AG08396 (cell line): ENCODE measurements at places on chromosomes 4 and X.

GRCh38 chr4:3486541-3487540, 23.7 kb downstream of the DOK7 start:
- DNase-seq, result no peak

GRCh38 chrX:49991758-49992157, 69.4 kb downstream of the CLCN5 start:
- DNase-seq, result no peak

- no peak for DNase-seq
Measured at GRCh38 chr4:41044165-41044564, 170.2 kb downstream of the APBB2 start.

- no peak for DNase-seq
Measured at GRCh38 chr4:64340218-64341110, 68.8 kb downstream of the TECRL start.

- DNase-seq, result peak; percentile 55
Measured at GRCh38 chr4:151418385-151418784, 9.4 kb downstream of the FHIP1A start.

- no peak for DNase-seq
Measured at GRCh38 chr4:60216752-60217151, 983.4 kb upstream of the ADGRL3 start.

- no peak for DNase-seq
Measured at GRCh38 chr4:10168151-10168550, 51.6 kb upstream of the WDR1 start.

DNA sequence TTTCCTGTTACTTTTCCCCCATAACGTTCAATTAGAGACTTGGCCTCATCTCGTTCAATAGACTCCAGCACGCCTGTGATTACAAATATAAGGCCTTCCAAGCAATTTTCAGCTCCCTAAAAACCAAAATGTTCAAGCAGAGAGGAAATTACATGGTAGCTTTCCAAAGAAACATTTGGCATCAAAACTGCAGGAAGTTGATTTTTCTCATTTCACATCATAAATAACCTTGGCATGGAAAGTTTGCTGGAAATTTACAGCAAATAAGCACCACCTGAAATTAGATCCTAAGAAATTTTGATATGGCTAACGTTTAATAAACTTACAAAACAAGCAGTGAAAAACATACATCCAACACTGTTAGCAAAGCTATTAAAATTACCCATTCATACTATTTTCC, 53.3 kb downstream of the RFC1 start:
- no peak for DNase-seq

DNA sequence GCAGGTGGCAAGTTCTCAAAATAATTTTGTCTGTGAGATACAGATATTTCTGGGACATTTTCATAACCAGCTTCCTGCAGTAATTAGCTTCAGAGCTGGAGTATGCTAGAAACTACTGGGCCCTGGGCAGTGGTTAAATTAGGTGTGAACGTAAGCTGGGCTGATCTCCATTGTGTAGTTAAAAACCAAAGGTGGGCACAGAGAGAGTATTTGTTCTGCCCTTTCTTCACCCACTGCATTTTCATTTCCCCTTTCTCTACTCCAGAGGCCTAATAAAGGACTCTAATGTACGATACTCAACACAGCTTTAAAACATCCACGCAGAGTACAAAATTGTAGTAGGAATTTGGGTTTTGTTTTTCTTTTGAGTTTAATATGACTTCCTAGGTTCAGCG, 252.7 kb downstream of the SPRY1 start:
- no peak for DNase-seq

- DNase-seq, result no peak
Measured at GRCh38 chr4:1784395-1784788, 8.7 kb upstream of the FGFR3 start.

- no peak for DNase-seq
Measured at GRCh38 chrX:13489454-13489853, 79.9 kb upstream of the EGFL6 start.

- no peak for DNase-seq
Measured at GRCh38 chrX:87236830-87237440, 280.7 kb upstream of the KLHL4 start.

GRCh38 chr4:31613946-31614623, 893.9 kb downstream of the PCDH7 start:
- no peak for DNase-seq

DNA sequence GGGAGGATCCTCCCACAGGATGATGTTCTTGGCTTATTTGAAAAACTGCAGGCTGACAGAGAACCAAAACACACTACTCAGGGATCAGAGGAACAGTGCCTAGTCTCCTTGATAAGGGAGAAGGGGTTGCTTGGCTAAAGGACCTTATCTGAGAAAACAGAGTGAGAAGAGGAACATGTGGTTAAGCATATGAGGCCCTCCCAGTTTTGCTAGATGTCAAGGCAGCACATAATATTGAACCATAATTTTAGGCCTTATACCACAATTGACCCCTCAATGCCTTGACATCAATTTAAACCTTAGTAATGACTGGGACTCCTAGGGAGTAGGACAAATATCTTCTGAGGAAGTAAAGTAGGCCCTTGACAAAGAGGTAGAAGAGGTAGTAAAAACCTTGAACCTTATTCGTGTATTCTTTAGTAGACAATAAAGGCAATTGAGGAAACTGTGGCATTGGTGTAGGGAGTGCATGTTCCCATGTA, 79.3 kb downstream of the TEX13C start:
- no peak for DNase-seq
